Epithelial cell of proximal tubule (primary cell): ENCODE measurements at places on chromosomes 4 and X. TPM values are rescaled to one million over a fixed set of nuclear protein-coding genes. Genes with fewer than 3 reads are reported as not detected.

DNA sequence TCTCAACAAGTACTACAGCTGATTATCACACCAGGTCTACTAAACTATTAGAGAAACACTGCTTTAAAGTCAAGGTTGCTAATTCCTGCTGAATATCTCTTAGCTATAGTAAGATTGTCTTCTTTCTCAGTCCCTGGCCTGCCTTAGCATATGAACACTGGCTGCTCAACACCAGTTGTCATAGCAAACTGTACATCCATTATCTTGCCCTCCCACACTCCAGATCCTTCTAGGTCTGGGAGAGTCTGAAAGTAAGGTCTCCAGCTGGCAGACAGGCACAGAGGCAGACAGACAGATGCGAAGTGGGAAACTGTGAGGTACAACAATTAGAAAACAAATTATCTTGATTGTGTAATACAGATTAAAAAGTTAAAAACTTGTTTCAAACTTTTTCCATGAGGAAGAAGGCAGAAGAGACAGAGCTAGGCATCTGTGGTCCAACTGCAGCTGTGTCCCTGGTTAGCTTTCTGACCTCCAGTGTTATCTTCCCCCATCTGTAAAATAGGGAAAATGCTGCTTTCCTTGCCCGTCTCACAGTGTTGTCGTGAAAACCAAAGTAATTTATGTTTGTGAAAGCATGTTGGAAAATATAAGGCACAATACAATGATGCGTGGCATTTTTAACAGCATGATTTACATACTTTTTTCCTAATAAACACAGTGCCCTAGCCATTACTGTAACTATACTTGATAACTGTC is 133.8 kb downstream of the KLHL13 start:
- no peak for DNase-seq

- no peak for DNase-seq
These were observed 1646.9 kb upstream of the ADGRL3 start for GRCh38 chr4:59553063-59553720.

- DNase-seq: no peak
These were observed 62.5 kb upstream of the MCUB start for GRCh38 chr4:109497511-109497910.

GRCh38 chrX:80335062-80335830 is 85.0 kb upstream of the TENT5D start:
- DNase-seq: no peak

DNA sequence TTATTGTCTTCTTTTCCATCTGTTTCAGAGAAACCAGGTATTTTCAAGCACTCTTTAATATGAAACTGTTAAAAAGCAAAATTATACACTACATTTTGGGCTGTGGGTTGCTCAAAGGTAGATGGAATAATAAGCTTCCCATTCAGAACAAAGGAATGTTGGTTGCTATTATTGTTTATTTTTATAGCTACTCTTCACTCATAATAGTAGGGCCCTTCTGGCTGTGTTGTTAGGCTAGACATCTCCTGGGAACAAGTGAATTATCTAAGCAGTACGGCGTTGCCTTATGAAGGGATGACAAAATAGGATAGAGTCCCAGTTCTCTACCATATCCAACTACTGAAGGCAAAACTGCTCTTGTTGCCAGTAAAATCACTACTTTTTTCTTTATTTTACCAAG is 34.2 kb downstream of the TENM3 start:
- no peak for DNase-seq

GRCh38 chr4:8688908-8689445 is 96.4 kb downstream of the CPZ start:
- DNase-seq: no peak

DNA sequence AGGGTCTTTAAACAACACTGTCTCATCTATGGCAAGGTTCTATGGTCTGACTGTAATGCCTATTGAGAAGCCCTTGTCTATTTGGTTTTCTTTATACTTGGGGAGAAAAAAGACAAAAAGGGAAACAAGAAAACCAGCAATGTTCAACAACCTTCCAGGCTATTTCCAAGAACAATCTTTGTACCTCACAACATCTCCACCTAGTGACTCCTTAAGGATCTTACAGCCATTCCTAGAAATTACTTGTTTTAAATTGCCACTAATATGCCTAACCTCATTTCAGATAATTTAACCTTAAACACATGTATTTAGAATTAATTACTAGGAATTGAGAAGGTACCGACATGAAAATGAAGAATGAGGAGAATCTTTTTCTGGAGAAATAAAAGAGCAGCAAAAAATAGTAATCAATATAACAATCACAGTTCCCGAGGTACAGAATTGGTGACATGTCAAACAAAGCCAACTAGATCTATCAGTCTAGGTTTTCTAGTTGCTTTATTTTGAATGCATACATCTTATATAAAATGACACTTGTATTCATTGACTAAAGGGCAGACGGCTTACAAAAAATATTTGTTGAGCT is 1.6 kb upstream of the RBM46 start:
- peak; percentile 22 for DNase-seq

- DNase-seq: peak; percentile 33
These were observed 121.3 kb downstream of the HS6ST2 start for GRCh38 chrX:132837126-132837525.

- no peak for DNase-seq
These were observed 94.9 kb downstream of the HDAC8 start for GRCh38 chrX:72477781-72478181.

DNA sequence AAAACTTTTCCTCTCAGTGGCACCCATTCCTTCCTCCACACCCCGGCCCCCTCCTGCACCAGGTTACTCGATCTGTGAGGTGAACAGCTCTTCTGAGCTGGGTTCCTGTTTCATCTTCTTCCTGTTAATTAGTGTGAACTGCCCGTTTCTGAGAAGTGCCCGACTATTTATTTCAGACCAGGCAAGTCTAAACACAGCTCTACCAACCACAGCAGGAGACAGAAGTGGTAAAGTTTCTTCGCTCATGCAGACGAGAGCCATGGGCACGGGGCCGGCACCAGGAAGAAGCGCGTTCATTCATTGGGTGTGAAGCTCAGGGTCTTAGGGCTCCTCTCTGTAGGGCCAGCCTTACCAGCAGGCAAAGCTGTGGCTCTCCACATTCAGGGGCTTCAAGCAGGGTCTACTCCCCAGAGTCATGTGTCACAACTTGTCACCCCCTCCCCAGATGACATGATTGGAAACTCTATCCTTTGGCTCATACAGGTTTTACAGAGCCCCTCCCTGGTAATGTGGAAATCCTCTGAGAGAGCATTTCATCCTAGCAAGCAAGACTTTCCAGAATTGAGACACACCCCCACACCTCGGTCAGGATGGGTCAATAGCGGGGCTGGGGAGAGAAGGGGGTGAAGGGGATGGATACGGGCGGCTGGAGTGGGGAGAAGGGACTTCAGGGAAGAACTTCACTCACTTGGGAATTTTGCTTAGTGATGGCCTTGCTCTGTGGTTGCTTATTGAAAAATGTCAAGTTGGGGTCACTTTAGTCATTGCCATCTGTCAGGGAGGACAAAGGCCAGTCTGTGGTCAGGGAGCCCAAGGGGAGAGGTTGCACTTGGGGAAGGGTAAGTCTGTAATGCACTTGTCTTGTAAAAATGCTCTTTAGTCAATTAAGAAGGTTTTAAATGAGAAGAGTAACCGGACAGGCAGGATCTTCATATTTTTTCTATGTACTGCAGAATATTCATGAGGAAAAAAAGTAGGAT is 121.6 kb upstream of the TRIM2 start:
- DNase-seq: no peak

DNA sequence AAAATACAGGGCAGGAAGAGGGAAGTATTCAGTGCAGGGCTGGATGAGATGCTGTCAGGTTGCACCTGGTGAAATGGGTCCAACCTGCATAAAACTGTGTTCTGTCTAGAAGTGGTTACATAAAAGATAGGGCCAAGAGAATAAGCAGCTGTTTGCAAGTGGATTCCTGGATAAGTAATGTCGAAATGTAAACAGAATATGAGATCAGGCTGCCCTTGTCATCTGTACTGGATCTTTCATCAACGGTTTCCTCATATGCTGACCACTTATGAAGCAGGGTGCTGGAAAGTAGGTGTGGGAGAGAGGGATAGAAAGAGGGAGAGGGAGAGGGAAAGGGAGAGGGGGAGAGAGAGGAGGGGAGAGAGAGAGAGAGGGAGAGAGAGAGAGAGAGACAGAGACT is 349.8 kb upstream of the CPEB2 start:
- DNase-seq: no peak

DNA sequence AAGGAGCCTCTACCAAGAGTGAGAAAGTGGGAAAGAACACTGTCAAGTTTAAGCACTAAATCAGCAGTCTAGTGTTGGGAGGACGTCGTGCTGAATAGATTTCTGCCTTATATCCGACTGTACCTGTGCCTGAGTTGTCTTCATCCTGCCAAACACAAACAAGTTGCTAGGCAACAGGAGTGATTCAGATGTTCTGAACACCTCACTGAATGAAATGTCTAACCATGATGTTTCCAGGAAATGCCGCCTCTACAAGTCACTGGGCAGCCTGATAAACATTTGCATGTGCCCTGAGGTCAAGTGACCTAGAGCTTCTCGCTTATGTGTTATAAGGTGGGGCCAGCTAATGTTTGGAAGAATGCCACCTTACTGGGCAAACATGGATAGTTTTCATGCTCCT is 37.9 kb downstream of the SGMS2 start:
- DNase-seq: peak; percentile 96

- DNase-seq: no peak
These were observed 7.8 kb downstream of the LDB2 start for GRCh38 chr4:16890651-16891050.

- no peak for DNase-seq
These were observed 15.3 kb downstream of the HOPX start for GRCh38 chr4:56665781-56666180.

DNA sequence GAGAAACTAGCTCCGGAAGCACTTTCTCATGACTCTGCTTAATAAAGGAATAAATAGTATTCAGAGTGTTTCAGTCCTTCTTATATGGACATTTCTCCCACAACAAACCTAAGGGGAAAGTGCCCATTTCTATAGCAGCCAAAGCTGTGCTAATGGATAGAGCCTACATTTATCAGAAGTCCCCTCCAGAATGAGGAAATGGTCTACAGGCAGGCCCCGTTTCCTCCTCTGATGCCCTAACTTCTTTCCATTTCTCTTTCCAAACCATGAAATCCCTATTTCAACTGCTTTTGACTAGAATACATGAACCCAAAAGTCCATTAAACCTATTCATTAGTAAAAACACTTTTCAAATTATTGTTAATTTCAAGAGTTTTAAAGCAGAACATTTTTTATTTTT is 4.5 kb downstream of the ACSL1 start:
- DNase-seq: no peak

DNA sequence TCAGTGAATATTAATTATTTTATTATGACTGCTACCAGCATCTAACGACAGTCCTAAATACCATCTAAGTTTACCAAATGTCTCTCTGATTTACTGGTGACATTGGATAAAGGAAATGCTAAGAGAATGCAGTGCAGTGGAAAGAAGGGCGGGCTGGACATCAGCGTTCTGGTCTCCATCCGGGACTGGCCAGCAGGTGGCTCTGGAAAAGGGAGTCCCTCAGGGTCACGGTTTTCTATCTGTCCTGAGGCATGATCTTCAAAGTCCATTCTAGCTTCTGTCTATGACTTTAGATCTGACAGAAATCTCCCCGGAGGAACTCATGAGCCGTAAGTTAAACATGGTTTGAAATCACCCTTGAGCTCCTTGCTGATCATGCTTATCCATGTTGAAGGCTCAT is 3.3 kb downstream of the TRIM2 start:
- DNase-seq: no peak

DNA sequence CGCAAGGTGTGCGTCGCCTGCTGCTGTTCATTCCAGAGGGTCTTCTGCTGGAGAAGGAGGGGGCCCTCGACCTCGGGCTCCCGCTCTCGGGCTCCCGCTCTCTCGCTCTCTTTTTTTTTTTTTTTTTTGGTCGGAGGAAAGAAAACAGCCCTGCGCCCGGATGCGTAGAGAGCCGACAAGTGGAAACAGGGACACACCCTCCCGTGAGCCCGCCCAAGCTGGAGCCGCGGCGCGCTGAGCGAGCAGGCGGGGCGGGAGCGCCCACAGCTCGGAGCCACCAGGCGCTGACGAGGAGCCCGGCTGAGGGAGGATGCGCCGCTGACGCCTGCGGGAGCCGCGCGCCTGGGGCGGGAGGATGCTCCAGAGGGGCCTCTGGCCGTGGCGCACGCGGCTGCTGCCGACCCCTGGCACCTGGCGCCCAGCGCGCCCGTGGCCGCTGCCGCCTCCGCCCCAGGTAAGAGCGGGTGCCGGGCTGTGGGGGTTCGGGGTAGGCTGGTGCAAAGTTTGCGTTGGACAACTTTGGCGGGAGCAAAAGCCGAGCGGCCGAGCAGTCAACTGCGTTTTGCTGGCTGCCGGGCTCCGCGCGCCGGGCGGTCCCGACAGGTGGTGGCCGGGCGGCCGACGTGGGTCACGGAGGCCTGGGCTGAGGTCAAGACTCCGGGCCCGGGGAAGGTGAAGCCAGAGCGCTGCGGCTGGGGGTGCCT is at the start of gene MCUB:
Gene MCUB, plus strand, starts transcription at position 264 of the 704 bp plus-strand sequence. Its CDS starts 92 bp downstream, at position 356.
- no peak for DNase-seq

GRCh38 chrX:132737743-132738142 is 220.7 kb downstream of the HS6ST2 start:
- DNase-seq: no peak

DNA sequence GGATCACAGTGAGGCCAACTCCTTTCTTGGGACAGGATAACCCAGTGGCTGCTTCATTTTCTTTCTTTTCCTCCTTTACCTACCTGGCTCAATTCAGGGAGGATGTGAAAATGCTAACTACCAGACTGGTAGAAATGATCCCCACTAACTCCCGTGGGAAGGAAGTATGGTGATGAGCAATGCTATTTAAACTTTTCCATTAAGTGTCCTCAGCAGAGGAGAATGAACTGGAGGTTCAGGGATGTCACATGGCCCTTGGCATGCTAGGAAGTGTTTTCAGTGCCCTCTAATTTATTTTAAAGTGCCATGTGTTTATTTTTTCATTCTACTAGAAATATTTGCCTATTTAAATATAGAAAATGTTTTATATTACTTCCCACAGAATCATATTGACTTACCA is 363.9 kb downstream of the PPP3CA start:
- no peak for DNase-seq

- peak; percentile 10 for DNase-seq
These were observed 50.4 kb downstream of the USP11 start for GRCh38 chrX:47283015-47283771.

- no peak for DNase-seq
These were observed 135.6 kb downstream of the MID1 start for GRCh38 chrX:10484683-10485247.

DNA sequence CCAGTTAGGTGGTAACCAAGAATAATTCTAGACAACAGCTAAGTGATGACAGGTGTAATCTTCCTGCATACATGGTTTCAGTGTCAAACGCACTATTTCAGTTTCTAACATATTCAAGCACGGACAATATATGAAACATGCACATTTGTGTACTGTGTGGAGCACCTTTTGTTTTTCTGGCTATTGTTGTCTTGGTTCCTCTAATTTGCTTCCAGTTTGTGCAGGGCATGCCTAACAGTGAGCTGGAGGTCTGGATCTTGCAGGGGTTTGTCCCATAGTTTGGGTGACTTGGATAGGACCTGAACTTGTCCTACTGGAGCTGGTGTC is 70.5 kb upstream of the TBC1D9 start:
- DNase-seq: no peak

Gene CTAG1B
- not detected in 2 replicates for total RNA-seq

Gene FATE1
- total RNA-seq: not detected in 2 replicates

Gene FAM53A
- 2.1 and 2.5 TPM in 2 replicates for total RNA-seq

Gene F11
- not detected in 2 replicates for total RNA-seq

Gene DUSP21
- total RNA-seq: not detected in 2 replicates

Gene CLGN
- total RNA-seq: 7.7 and 8.1 TPM in 2 replicates

Gene GCNA
- 0.14 and 0.52 TPM in 2 replicates for total RNA-seq

Gene BMPR1B
- total RNA-seq: 2.0 TPM in 2 replicates

Gene CCNA2
- total RNA-seq: 106 and 139 TPM in 2 replicates

Gene DCAF8L2
- total RNA-seq: not detected in 2 replicates

Gene ZAR1
- 0.23 TPM in 1 of 2 replicates, not detected in the other for total RNA-seq

Gene CFP
- total RNA-seq: 0.06 and 0.22 TPM in 2 replicates

Gene OTUD6A
- total RNA-seq: not detected in 2 replicates

Gene NOP14
- total RNA-seq: 26.0 and 35.1 TPM in 2 replicates
